ENCODE measurements at places on chromosomes 3 and 15.

GRCh38 chr15:84702961-84703482 lies 12.9 kb downstream of the SEC11A start:
- no peak for DNase-seq

GRCh38 chr3:101867511-101867910 lies 18.2 kb downstream of the NFKBIZ start:
- DNase-seq, result no peak

GRCh38 chr3:134328147-134328591 lies 46.1 kb downstream of the AMOTL2 start:
- DNase-seq, result no peak

GRCh38 chr3:125611908-125612307 lies 16.6 kb upstream of the OSBPL11 start:
- no peak for DNase-seq

- DNase-seq, result peak; percentile 47
Measured at GRCh38 chr3:48716508-48716981, 476 bp downstream of the IP6K2 start.

- no peak for DNase-seq
Measured at GRCh38 chr15:62994975-62995681, 47.4 kb upstream of the TPM1 start.

- DNase-seq, result no peak
Measured at GRCh38 chr15:101204739-101205535, 46.9 kb downstream of the CHSY1 start.

DNA sequence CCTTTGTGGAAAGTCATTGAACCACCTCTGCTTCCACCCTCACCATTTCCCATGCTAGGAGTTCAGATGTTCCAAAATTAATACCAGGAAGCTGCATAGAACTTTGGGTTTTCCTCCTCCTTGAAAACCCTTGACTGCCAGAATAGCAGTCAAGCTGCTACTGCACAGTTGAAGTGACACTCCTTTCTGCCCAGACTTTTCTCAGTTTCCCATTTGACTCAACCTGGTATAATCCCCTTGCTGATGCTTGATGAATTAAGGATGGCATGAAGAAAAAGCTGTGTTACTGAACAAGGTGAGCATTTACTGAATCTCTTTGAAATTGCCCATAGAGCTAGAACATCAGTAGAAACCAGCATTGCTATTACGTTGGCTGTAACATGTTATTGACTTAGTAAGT lies 286.0 kb downstream of the EDEM1 start:
- DNase-seq, result no peak

DNA sequence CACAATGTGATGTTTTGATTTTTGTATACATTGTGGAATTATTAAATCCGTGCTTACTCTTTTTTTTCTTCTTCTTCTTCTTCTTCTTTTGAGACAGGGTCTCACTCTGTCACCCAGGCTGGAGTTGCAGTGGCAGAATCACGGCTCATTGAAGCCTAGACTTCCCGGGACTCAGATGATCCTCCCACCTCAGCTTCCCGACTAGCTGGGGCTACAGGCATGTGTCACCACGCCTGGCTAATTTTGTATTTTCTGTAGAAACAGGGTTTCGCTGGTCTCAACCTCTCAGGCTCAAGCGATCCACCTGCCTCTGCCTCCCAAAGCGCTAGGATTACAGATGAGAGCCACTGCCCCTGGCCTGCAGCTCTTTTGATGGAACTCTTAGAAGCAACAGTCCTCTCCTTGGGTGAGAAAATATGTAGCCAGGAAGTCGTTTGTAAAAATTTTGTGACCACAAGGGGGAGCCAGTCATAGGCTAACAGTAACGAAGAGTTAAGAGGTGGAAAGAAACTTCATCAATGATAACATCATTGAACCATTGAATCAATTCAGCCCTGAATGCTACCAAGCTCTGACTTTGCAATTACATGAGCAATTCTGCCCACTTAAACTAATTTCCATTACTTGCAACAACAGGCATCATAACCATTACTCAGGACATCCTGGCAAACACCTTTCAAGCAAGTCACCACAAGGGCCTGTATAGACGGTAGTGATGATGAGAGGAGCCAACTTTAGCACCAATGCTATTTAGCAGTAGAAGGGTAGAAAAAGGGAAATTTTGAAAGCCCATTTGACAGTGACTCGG lies 16.7 kb upstream of the CMTM7 start:
- peak; percentile 83 for DNase-seq
